ENCODE measurements at places on chromosomes 7 and 10.

GRCh38 chr7:47884675-47885074, 63.6 kb downstream of the PKD1L1 start:
- no peak for DNase-seq

DNA sequence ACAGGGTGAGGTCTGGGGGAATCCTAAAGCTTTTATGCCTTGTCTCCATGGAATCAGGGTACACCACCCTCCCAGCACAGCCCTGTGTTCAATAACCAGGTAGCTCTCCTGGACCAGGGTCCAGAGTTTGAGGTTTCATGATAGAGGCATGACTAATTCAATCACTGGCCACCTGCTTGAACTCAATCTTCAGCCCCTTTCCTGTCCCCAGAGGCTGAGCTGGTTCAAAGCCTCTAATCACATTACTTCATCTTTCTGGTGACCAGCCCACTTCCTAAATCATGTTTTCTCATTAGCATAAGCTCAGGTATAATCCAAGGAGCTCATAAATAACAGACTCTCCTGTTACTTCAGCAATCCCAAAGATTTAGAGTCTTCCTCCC, 20.5 kb downstream of the CRPPA start:
- no peak for DNase-seq

DNA sequence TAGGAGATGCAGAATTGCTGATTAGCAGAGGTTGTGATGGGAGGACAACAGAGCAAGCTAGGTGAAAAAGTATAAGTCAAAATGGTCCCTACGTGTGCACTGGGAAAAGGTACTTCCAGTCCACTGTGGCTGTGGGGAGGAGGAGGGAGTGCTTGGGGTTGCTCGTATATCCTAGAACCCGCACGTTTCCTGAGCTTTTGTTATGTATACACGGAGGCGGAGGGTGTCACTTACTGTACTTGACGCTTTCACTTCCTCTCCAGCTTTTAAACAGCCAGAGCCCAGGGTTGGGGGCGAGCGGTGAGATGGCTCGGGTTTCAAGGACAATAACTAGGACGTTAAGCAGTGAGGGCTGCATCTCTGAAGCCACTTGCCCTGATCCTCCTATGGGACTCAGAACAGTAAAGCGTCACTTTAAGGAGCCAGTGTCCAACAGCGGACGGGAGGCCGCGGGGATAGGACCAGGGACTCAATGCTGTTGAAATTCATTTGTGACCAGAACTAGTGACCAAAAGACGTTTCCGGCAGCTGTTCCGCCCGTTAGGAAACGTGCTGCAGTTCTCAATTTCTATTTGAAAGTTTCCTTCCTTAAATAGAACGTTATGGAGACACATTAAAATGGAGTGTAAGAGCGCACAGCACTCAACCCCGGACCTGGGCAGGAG, 985 bp upstream of the ETV1 start:
- no peak for DNase-seq

- DNase-seq, result no peak
Observed at GRCh38 chr7:7795630-7796121, 77.3 kb upstream of the RPA3 start.

- no peak for DNase-seq
Observed at GRCh38 chr10:96440361-96441292, 73.1 kb downstream of the TLL2 start.

DNA sequence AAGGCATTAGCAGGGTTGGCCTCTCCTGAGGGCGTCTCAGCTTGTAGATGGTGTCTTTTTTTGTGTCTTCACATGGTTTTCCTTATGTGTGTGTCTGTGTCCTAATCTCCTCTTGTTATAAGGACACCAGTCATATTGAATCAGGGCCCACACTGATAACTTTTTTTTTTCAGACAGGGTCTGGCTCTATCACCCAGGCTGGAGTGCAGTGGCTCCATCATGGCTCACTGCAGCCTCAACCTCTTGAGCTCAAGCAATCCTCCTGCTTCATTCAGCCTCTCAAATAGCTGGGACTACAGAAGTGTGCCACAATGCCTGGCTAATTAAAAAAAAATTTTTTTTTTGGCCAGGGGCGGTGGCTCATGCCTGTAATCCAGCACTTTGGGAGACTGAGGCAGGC, 41.3 kb upstream of the KMT2C start:
- DNase-seq, result no peak

Data from activated naive CD8-positive, alpha-beta T cell treated with anti-CD3 and anti-CD28 coated beads, Interleukin-2, amount 50 U/mL, for 16 hours (primary cell).